ENCODE measurements at places on chromosomes 12 and 14. TPM values are rescaled to one million over a fixed set of nuclear protein-coding genes. Genes with fewer than 3 reads are reported as not detected.
A peak's percentile ranks its signal among the peaks of the same experiment; 100 is the strongest.

DNA sequence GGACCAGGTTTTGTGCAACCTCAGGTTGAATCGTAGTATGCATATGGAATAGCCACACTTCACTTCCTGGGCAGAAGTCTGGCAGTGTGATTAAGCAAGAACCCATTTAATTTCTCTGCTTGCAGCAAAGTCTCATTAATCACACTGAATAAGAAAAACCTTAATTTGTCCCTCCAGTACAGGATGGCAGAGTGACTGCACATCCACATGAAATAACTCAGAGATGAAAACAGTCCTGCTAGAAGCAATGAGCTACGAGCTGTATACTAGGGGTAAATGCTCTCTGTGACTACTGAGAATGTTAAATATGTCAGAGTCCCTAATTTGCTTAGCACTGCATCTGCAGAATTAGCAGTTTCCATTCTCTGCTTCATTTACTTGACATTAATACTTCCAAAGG lies 88.9 kb downstream of the ACSS3 start:
- no peak for DNase-seq

DNA sequence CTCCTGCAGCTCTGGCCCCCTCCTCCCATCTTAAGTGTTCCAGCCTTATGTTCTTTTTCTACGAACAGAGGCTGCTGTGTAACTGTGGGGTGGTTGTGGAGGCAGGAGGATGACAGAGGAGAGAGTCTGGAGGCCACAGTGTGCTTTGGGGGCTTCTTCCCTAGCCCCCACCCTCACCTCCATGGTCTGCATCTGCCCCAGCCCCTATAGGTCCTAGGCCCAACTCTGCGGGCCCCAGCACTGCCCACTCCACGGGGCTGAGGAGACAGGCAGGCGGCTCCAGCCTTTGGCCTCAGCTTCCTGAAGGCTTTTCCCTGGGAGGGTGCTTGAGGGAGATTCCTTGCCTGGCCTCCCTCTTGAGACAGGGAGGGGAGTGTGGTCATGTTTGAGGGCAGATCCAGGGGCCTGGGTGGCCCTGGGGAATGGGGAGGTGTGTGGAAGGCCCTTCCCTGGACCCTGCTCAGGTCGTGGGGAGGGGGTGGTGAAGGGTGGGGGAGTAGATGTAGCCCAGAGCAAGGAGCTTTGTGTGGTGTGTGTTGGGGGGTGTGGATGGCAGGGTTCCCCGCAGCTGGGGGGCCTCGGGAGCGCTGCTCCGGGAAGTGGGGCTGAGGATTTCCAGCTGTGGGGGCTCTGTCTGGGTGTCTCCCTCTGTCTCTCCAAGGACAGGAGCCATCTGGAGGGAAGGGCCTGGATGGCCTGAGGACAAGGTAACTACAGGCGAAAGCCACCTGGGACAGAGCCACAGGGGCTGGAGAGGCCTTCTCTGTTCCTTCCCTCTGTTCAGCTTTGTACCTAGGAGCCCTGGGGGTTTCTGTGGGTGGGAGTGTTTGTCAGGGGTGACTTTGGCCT lies 1.1 kb downstream of the SMIM41 start:
- no peak for DNase-seq

- DNase-seq, result no peak
Observed at GRCh38 chr14:58966997-58967396, 221.5 kb upstream of the DAAM1 start.

GRCh38 chr14:56798447-56799342 lies 11.6 kb downstream of the OTX2 start:
- no peak for DNase-seq

GRCh38 chr12:39357041-39357440 lies 85.9 kb downstream of the KIF21A start:
- DNase-seq, result no peak

DNA sequence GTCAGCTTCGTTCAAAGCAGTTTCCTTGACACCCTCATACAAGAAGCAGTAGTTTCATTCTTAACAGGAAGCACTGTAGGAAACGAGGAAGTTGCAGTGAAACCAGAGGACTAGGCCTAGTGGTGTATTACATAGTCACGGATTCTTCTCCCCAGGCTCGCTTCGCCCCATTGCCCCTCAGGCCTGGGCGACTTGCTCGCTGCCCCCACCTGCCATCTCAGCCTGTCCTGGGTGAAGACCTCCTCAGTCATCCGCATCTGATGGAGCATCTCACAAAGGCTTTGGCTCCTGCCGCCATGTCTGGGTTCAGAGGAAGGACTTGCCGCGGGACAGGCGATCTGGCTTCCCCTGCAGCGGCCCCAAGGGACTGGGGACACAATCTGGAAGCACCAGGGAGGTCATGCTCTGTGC lies 93.5 kb downstream of the LMNTD1 start:
- no peak for DNase-seq

- no peak for DNase-seq
Observed at GRCh38 chr14:67524634-67524963, 8.5 kb upstream of the PLEKHH1 start.

DNA sequence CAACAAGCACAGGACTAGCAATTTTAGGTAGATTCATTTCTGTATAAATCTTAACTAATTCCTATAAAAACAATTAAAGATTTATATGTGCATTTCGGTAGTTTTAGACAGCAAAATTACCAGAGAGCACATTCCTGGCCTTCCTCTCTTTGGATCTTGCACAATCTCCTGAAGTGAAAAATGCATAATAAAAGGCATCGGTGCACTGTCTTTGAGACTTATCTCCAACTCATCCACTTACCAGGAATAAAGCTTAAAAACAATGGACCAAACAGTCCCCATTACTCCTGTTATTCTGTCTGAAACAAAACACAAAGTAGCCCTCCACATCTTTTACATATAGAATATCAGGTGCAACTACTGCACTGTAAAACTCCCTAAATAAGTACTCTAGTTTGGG lies 69.3 kb downstream of the HECTD1 start:
- DNase-seq, result no peak

DNA sequence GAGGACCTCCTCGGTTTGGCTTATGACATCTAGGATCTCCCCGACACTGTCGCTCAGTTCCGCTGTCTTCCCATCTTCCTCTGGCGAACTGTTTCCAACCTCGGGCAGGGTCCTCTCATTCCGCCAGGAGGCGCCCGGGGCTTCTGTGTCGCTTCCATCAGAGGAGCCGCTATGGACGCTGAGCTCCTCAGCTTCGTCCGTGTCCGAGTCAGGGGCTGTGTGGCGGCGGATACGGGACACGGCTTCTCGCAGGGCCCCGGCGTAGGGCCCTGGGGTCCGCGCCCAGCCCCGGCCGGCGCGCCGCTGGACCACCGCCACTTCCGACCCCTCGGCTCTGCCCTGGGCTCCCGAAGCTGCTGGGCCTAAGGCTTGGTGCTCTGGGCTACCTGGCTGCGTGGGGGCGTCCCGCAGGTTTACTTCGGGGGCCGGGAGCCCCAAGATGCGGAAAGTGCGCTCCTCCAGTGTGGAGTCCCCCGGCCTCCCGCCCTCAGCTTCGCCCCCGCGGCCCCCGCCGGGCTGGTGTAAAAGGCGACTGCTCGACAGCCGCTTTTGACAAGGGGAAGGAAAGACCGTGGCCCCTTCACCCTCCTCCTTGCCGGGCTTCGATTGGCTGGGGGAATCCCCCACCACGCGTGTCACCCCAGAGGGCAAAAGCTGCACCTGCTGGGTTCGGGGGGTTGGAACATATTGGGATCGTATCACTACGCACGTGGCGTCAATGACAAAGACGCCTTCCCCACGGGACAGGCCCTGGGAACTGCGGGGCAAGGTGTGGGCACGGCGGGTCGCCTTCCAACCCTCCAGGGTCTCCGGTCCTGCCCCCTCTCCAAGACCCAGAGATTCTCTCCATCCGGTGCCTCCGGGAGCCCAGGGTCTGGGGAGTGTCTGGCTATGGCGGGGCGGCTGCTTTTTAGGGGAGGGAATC lies 2.1 kb downstream of the DDN start:
- no peak for DNase-seq

DNA sequence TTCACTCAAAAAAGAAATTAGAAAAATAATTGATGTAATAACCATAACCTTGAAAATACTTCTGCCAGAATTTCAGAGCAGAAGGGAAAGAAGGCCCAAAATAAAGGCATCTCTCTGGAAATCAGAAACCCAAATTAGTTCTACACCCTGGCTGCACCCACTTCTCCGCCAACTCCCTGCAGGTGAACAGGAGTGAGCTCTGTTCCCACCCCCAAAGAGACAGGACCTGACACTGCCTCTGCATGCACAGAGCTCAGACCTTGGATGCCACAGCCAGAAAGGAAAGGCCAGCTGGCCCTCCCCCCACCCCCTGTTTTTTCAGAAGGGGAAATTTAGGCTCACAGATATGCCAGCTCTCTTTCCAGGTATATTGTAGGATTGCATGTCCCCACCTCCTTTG lies 228.2 kb downstream of the BCL11B start:
- no peak for DNase-seq

GRCh38 chr12:72272731-72273498 lies 745 bp downstream of the TRHDE start:
- DNase-seq, result no peak

GRCh38 chr14:94601884-94602391 lies 10.3 kb upstream of the SERPINA3 start:
- peak; percentile 46 for DNase-seq

DNA sequence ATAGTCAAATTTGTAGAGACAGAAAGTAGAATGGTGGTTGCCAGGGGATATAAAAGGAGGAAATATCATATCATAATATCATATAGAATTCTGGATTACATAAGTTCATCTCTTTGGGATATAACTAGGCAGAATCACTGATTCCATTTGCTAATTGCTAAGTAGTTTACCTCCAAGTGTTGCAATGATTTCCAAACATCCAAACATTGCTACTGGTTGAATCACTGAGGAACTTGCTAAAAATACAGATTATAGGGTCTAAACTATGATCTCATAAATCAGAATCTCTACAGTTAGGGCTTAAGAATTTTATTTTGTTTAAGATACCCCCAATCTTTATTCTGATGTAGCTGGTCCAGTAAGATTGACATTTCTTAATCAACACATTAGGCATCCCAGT lies 16.1 kb upstream of the TAS2R42 start:
- no peak for DNase-seq

- no peak for DNase-seq
Observed at GRCh38 chr12:47744005-47744651, 14.6 kb downstream of the RAPGEF3 start.

GRCh38 chr12:86948851-86949250 lies 692.7 kb upstream of the MGAT4C start:
- no peak for DNase-seq

DNA sequence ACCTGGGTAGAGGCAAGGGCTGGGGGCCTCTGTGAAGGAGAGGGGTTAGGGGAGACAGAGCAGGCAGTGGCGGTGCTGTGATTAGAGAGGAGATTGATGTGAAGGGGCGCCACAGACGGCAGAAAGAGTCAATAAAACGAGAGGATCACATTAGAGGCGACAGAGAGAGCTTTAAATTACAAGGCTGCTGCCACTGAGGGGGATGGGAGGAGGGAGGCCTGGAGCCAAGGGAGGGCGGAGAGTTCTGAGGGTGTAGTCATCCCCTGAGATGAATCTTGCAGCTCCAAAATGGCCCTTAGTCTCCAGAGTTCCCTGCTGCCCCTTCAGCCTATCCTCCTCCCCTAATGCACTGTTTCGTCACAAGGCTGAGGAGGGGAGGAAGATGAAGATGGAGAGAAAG lies 12.8 kb downstream of the ZFHX2 start:
- no peak for DNase-seq

DNA sequence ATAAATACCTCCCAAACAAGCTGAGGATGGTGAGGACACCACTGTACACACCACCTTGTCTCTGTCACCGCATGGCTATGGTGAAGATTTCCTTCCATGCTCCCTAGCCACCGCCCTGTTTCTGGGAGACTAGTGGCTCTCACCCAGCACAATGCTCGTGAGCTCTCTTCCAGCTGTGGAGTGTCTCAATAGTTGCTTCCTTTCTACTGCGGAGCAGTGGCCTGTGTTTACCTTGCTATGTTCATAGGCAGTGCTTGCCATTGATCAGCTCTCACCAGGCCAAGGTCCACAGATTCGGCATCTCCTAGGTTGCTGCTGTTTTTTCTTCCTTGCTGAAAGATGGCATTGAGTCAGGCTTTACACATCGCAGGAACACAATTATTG lies 313.6 kb upstream of the RTL1 start:
- DNase-seq, result no peak

DNA sequence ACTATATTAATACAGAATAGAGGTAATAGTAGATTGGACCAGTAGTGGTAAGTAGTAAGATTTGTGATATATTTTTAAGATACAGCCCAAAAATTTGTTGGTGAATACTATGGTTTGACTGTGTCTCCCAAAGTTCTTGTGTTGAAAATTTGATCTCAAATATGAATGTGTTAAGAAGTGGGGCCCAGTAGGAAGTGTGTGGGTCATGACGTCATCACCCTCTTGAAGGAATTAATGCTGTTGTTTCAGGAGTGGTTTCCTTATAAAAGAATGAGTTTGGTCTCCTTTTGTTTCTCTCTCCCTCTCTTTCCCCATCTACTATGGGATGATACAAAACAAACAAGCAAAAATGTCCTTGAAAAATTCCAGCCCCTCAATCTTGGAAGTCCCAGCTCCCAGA lies 16.3 kb downstream of the LUM start:
- DNase-seq, result no peak

- no peak for DNase-seq
Observed at GRCh38 chr12:68686262-68686594, 550 bp upstream of the NUP107 start.

GRCh38 chr14:31339743-31340142 lies 80.6 kb downstream of the HEATR5A start:
- DNase-seq, result peak; percentile 22

DNA sequence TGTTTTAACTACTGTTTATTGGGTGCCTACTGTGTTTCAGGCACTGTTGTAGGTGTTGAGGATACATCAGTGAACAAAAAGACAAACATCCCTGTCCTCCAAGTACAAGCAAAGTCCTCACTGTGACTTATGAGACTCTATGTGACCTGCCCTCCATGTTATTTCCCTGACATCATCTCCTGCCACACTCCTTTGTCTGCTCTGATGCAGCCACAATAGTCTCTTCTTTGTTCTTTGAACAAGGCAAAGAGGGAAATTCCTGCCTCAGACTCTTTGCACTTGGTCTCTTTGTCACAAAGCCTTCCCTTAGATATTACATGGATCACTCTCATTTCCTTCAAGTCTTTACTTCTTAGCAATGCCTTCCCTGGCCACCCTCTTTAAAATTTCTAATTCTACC lies 240.1 kb upstream of the SRRM4 start:
- no peak for DNase-seq

- no peak for DNase-seq
Observed at GRCh38 chr12:45713078-45713477, 16.4 kb upstream of the ARID2 start.

GRCh38 chr12:116123451-116124258 lies 153.8 kb downstream of the MED13L start:
- no peak for DNase-seq

GRCh38 chr12:45357539-45358417 lies 141.9 kb downstream of the ANO6 start:
- no peak for DNase-seq

DNA sequence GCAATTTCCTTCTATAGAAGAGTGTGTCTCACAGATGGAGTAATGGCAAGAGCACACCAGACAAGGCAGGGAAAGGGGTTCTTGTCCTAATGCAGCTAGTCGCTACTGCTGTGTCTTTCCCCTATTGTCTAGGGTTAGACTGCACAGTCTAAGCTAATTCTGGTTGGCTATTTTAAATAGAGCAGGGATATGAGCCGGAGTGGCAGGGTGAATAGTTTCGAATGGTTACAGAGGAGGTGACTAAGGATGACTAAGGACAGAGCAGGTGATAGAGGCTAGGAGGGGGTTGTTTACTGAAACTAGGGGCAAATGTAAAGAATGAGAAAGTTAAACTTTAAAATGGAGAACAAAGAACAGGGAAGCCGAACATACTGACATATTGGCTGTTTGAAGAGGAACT lies 25.6 kb upstream of the CPNE8 start:
- DNase-seq, result no peak

The SDSL gene
- 8.6 TPM for polyA plus RNA-seq

The PTPN21 gene
- polyA plus RNA-seq, result 11.0 TPM

The ABCC9 gene
- 9.4 TPM for polyA plus RNA-seq

The CHPT1 gene
- polyA plus RNA-seq, result 21.2 TPM

The TMPRSS12 gene
- polyA plus RNA-seq, result not detected
